ENCODE measurements at places on chromosomes 2 and 18.
A peak's percentile ranks its signal among the peaks of the same experiment; 100 is the strongest.

- no peak for DNase-seq
Observed at GRCh38 chr2:36371070-36371874, 15.7 kb downstream of the CRIM1 start.

GRCh38 chr18:73040247-73040646 is 172.5 kb upstream of the NETO1 start:
- DNase-seq, result no peak

- no peak for DNase-seq
Observed at GRCh38 chr2:138699421-138699820, 80.8 kb downstream of the NXPH2 start.

GRCh38 chr2:162277381-162277780 is 34.1 kb upstream of the FAP start:
- DNase-seq, result no peak

GRCh38 chr18:41647914-41648313 is 307.1 kb upstream of the PIK3C3 start:
- DNase-seq, result no peak

DNA sequence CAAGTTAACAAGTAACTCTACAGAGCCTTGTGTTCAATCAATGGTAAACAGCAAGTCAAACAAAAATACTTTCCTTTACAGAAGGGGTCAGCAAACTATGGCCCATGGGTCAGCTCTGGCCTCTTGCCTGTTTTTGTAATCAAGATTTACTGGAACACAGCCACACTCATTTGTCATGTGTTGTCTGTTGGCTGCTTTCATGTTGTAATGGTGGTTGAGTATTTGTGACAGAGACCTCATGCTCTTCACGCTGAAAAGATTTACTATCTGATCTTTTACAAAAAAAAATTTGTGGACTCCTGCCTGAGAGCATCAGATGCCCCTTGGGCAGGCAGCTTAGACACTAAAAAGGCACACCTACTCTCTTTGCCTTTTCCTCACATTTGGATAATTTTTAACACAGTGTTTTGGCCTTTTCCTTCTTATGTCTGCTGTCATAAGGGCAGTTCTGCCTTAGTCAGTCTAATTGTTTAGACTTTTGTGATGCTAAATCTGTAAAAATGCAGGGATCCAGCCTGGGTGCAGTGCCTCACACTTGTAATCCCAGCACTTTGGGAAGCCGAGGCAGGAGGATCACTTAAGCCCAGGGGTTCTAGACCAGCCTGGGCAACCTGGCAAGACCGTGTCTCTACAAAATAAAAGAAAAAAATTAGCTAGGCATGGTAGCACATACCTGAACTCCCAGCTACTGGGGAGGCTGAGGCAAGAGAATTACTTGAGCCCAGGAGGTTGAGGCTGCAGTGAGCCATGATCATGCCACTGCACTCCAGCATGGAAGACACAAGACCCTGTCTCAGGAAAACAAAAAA is 18.3 kb downstream of the IL1B start:
- no peak for DNase-seq

- DNase-seq, result no peak
Observed at GRCh38 chr2:191197096-191197495, 46.3 kb upstream of the STAT4 start.

GRCh38 chr2:17815468-17816184 is 634 bp upstream of the MSGN1 start:
- DNase-seq, result no peak

DNA sequence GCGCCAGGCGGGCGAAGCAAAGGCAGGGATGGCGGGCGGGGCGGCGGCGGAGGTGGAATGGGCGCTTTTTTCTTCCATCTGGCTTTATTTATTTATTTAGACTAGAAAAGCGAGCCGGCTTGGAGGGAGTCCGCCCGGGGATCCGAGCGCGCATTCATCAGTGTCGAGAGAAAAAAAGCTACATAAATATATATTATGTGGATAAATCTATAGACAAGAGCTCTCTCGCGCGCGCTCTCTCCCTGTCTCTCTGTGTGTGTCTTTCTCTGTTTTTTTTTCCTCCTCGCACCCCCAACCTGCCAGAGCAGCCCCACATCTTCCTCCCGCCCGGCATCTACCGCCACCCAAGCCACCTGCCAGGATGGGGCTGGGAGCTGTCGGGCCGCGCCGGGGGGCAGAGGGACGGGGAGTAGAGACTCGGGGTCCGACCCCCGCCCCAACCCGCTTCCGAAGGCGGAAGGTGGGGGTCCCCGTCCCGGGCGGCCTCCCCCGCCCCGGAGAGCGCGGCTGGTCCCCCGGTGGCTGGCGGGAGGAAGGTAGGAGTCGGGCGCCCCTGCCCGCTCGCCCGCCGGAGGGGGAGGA is 972 bp upstream of the CELF4 start:
- DNase-seq, result no peak

DNA sequence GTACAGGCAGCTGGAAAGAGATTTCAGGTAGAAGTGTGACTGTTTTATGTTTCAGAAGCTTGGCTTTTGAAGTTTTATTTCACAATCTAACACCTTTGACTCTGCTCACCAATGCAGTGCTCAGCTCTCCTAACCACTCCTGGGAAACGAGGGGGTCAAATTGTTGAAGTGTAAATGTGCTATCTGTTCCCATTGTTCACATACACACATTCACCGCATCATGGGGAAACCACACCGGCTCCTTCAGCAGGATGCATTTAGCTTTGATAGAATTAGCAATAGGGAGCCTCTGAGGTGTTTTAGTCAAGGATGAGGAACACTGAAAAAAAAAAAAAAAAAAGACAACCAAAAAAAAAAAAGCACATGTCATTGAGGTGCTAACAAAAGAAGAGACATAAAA is 13.4 kb upstream of the DLGAP1 start:
- no peak for DNase-seq

DNA sequence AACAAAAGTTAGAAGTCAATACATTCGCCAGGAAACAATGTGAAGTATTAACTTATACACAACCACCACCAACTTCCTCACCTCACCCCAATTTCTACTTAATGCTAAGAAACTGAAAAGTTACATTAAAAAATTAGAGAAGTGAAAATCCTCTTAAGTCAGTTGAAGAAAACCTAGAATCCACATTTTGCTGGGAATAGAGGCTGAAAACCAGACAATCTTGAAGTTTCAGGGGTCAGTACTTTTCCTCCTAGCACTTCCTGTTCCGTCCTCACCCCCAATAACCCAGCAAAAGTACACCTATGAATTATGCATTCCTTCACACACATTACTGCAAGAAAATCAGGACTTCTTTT is 6.3 kb downstream of the YES1 start:
- DNase-seq, result no peak

GRCh38 chr2:146867477-146867986 is 977.3 kb upstream of the ACVR2A start:
- no peak for DNase-seq

DNA sequence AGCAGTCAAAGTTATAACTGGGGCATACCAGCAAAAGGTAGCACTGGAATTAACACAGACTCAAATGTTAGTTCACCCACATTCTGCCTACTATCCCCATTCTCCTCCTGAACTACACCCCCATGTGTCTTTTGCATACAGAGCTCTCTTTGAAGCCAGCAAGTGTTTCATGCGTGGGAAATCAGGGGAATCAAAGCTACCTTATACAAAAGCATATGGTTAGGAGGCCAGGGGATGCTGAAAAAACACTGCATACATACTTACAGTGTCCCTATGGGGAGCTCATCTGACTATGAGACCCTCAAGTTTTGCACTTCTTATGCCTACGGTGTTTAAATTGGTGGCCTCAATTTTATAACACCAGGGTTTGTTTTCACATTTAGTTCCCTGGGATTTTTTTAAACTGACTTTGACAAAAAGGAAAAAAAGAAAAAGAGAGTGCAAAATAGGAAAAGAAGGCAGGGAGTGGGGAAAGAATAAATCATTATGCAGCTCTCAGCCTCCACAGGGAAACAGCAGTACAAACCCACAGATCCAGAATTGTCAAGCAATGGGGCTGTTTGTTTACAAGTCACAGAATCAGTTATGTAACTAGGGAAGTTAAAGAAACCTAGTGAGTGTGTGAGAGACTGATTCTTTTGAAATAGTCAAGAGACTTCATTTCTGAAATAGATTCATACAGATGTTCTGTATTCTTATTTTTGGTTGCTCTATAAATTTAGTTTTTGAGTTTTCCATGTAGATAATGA is 20.1 kb upstream of the PPP3R1 start:
- DNase-seq, result no peak

GRCh38 chr2:202723746-202724145 is 89.0 kb downstream of the FAM117B start:
- no peak for DNase-seq

DNA sequence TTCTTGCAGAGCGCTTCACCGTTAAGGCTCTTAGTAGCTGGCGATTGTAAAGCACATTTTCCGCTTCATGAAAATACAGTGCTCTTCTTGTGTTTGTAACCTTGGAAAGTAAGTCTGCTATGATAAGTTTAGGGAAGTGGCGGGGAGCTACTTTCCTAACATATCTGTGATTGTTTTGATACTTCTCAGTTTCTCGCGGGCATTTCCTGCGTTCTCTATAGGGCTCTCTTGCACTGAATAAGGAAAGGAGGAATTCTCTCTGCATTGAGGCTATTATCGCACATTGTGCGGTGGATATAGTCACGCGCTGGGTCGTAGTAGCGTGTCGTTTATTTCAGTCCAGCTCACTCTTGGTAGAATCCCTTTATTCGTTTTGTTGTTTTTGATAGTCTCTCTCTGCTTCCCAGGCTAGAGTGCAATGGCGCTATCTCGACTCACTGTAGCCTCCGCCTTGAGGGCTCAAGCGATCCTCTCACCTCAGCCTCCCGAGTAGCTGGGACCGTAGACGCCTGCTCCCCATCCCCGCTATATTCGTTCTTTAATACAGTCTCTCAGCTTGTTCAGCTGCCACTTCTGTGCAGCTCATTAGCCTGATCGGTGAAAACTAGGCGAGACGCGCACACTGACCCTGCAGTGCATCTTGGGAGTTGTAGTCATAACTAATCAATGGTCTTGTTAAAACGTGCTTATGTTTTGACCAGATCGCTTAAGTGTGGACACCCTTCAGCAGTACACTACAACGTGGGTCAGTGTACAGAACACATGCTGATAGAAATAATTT is 1.0 kb upstream of the PPP4R3B start:
- DNase-seq, result peak; percentile 39

- no peak for DNase-seq
Observed at GRCh38 chr2:217797165-217797564, 205.6 kb downstream of the TNS1 start.

DNA sequence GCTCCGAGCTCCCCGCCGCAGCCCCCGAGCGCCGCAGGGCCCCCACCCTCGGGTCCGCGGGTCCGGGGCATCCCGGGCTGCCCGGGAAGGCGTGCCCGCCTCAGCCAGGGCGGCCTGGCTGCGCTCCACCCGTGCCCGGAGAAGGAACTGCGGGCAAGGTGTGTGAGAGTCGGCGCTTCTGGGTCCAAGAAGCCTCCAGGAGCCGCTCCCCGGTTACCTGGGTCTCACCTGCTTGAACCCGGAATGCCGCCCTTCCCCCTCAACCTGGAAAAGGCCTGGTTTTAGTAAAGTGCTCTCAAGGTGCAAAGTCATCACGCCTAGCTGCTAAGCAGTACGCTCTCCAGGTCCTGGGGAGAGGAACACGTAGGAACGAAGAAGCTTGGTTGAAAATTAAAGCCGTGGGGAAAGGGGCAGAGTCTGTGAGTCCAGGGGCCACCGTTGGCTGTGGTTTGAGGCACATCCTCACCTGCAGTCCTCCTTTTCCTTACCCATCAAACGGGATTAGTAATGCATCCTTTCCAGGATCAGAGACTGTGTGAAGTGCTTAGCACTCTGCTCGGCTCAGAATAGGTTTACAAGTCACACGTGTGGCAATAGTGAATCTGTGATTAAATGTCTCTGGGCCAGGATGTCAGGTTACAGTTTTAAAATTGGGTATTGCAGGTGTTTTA is 1.2 kb downstream of the ASAP2 start:
- DNase-seq, result no peak

DNA sequence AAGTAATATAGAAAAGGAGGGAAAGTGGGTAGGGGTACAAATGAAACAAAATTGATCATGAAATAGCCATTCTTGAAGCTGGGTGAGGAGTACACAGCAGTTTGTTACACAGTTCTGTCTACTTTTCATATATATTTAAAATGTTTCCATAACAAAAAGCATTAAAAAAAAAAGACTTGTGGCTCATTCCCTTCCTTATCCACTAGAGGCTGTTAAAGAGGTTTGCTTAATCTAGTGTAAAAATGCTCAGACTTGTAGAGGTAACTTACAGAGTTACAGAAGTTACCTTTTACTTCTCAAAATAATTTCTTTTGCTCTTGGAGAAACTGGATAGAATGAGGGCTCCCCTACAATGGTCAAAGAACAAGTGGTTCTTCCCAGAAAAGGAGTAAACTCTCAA is 8.1 kb upstream of the WIPF1 start:
- DNase-seq, result no peak
